Activated T-cell treated with anti-CD3 and anti-CD28 coated beads, Interleukin-2, amount 50 U/mL, for 24 hours (primary cell): ENCODE measurements at places on chromosomes 6 and 20.

DNA sequence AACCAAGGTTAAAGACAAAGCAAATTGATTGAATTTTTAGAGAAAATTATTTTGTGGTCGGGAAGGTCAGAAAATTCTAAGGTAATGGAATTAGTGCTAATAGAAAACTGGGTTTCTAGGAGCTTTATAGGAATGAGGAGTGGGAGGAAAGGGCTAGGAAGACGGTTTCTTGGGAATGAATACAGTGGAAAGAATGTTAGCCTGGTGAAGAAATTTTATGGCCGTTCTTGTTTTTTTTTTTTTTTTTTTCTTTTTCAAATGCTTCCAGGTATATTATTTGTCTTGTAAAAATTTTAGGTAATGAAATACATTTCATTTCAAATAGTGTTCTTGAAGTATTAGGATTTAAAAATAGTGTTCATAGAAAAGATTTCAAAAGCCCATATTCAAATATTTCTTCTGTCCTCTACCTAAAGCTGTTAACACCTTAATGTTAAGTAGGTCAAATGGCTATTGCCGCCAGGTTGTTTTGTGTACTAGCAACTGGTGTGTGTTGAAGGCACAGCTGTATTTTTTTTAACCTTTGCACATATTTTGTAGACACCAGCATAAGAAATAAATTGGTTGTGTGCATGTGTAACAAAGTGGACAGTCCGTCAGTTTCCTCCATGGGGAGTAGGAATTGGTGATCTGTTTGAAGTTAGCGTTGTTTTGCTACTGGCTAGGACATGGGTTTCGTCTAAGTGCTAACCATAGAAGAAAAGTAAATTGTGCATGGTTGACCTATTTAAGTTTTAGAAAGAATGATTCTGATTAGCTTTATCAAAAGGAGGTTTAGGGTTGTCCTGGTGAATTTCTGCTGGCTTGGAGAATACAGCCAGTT is 32.3 kb downstream of the AFDN start:
- H3K4me1 ChIP-seq: peaks cover 14% of the 10 kb centered on the region
- peaks cover 30% of the 10 kb centered on the region for H3K27me3 ChIP-seq
- H3K4me3 ChIP-seq: no peak overlapping the region

GRCh38 chr6:81722506-81723223 is 29.8 kb downstream of the TENT5A start:
- peaks cover 1% of the 10 kb centered on the region for H3K4me1 ChIP-seq
- H3K27me3 ChIP-seq: no peaks in the 10 kb centered on the region
- H3K4me3 ChIP-seq: no peak overlapping the region
- H3K36me3 ChIP-seq: no peaks in the 10 kb centered on the region
- DNase-seq: no peak
- H3K27ac ChIP-seq: no peak overlapping the region

DNA sequence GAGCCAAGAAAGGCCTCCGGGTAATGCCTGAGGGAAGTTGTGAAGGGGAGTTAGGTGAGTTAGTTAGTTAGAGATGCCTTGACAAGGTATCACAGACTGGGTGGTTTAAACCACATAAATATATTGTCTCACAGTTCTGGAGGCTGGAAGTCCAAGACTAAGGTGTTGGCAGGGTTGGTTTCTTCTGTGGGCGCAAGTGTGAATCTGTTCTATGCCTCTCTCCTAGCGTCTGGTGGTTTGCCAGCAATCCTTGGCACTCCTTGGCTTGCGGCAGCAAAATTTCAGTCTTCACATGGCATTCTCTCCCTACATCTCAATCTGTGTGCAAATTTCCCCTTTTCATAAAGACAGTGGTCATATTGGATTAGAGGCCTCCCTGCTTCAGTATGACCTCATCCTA is 29.7 kb upstream of the RANBP9 start:
- H3K4me1 ChIP-seq: peaks cover 3% of the 10 kb centered on the region
- H3K36me3 ChIP-seq: no peaks in the 10 kb centered on the region
- no peak for DNase-seq
- H3K27ac ChIP-seq: no peak overlapping the region
- H3K27me3 ChIP-seq: no peaks in the 10 kb centered on the region
- H3K4me3 ChIP-seq: no peak overlapping the region

- peaks cover 12% of the 10 kb centered on the region for H3K4me1 ChIP-seq
- DNase-seq: no peak
- H3K27ac ChIP-seq: peak overlapping the region; percentile 22
- H3K36me3 ChIP-seq: peaks cover 83% of the 10 kb centered on the region
These were observed 40.9 kb downstream of the NKX2-4 start for GRCh38 chr20:21356386-21356785.

DNA sequence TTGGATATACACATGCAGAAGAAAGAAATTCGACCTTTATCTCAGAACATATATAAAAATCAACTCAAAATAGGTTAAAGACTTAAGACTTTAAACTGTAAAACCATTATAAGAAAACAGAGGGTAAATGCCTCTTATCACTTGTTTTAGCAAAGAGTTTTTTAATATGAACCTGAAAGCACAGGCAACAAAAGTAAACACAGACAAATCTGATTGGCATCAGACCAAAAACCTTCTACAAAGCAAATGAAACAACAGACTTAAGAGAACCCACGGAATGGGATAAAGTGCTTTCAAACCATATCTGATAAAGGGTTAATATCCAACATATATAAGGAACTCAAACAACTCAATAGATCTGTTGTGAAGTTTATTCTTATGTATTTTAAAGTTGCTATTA is 309.9 kb upstream of the OPRM1 start:
- no peak for DNase-seq
- H3K27ac ChIP-seq: no peak overlapping the region
- H3K4me3 ChIP-seq: no peak overlapping the region
- no peaks in the 10 kb centered on the region for H3K27me3 ChIP-seq
